Activated CD8-positive, alpha-beta memory T cell treated with anti-CD3 and anti-CD28 coated beads for 36 hours (primary cell): ENCODE measurements at places on chromosomes 12 and 14. TPM values are rescaled to one million over a fixed set of nuclear protein-coding genes. Genes with fewer than 3 reads are reported as not detected.

The OR5AU1 gene
- total RNA-seq, result not detected

The CLEC14A gene
- not detected for total RNA-seq

The ARF3 gene
- total RNA-seq, result 97.1 TPM

The GSG1 gene
- total RNA-seq, result not detected

The FAIM2 gene
- total RNA-seq, result 0.23 TPM

The TOX4 gene
- total RNA-seq, result 73.6 TPM

The PDE6H gene
- not detected for total RNA-seq

The MYF6 gene
- not detected for total RNA-seq

The SLC8A3 gene
- 0.38 TPM for total RNA-seq

The SLC25A47 gene
- total RNA-seq, result not detected

The MORN3 gene
- 1.6 TPM for total RNA-seq

The TAS2R46 gene
- 0.38 TPM for total RNA-seq

The GPR132 gene
- 42.8 TPM for total RNA-seq

The TMPRSS12 gene
- not detected for total RNA-seq

The SLC35E3 gene
- total RNA-seq, result 5.6 TPM

The RAD9B gene
- total RNA-seq, result 1.3 TPM

The CLEC9A gene
- not detected for total RNA-seq

The COX8C gene
- total RNA-seq, result not detected

The RDH16 gene
- total RNA-seq, result 0.27 TPM

The LARP4 gene
- 114 TPM for total RNA-seq

The GALNT9 gene
- total RNA-seq, result not detected

The GPRC5A gene
- total RNA-seq, result not detected

The INSM2 gene
- not detected for total RNA-seq

The ANO2 gene
- total RNA-seq, result not detected

The IRAK3 gene
- total RNA-seq, result 0.21 TPM

The TBX5 gene
- not detected for total RNA-seq

The PDE3A gene
- total RNA-seq, result not detected

The LALBA gene
- not detected for total RNA-seq

The AJUBA gene
- total RNA-seq, result 0.96 TPM
